ENCODE measurements at places on chromosomes 7 and 10.

DNA sequence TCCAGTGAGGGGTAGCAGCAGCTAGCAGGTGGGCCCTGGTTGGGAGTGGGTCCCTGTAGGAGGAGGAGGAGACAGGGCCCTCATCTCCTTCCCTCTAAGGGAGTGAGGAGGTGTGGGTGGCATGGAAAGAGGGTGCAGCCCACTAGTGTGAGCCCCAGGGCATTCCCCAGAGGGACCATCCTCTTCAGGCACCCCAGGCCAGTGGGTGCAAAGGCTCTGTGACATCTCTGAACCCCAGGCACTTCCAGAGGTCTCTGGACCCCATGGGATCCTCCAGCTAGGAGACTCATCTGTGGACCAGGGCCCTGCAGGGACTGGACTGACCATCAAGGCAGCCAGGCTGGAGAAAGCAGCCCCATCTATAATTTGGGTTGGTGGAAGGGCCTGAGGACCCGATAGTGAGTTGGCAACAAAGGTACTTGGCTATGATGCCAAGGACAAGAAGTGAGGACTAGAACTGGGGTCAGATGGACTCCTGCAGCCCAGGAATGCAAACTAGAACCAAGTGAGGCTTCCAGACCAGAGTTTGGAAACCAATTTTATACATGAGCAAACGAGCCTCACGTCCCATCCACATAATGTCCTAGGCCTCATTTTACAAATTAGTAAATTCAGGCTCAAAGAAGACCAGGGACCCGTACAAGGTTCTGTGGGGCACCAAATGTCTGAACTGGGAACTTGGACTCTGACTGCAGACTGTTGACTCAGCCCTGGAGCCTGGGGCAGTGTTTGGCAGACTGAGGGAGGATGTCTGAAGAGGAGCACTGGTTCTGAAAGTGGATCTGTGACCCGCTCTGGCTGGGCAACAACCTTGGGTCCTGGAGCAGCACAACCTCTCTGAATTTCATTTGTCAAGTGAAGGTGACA is 1.4 kb upstream of the VSTM4 start:
- no peak for DNase-seq

GRCh38 chr10:88417387-88418030 is 165.6 kb downstream of the RNLS start:
- peak; percentile 23 for DNase-seq

DNA sequence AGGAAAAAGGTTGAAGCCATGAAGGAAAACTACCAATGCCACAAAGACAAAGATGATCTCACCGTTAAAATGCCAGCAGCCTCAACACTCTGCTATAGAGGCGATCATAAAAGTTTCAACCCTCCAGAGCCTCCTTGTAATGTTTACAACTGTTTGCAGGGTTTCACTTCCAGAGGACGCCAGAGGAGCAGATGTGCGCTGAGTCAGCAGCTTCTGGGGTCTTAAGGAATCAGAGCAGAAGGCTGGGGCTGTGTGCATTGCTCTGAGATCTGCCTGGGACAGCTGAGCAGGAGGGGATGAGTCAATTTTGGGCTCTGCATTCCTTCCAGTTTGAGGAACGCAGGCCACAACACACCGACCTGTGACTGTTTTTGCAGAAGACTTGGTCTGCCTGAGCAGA is 98.3 kb downstream of the TMEM130 start:
- DNase-seq, result peak; percentile 25

- peak; percentile 69 for DNase-seq
Measured at GRCh38 chr10:52883996-52884871, 111.7 kb upstream of the MBL2 start.

GRCh38 chr10:51469686-51470085 is 229.7 kb downstream of the CSTF2T start:
- DNase-seq, result no peak

- DNase-seq, result no peak
Measured at GRCh38 chr10:129332476-129332875, 134.6 kb upstream of the MGMT start.

DNA sequence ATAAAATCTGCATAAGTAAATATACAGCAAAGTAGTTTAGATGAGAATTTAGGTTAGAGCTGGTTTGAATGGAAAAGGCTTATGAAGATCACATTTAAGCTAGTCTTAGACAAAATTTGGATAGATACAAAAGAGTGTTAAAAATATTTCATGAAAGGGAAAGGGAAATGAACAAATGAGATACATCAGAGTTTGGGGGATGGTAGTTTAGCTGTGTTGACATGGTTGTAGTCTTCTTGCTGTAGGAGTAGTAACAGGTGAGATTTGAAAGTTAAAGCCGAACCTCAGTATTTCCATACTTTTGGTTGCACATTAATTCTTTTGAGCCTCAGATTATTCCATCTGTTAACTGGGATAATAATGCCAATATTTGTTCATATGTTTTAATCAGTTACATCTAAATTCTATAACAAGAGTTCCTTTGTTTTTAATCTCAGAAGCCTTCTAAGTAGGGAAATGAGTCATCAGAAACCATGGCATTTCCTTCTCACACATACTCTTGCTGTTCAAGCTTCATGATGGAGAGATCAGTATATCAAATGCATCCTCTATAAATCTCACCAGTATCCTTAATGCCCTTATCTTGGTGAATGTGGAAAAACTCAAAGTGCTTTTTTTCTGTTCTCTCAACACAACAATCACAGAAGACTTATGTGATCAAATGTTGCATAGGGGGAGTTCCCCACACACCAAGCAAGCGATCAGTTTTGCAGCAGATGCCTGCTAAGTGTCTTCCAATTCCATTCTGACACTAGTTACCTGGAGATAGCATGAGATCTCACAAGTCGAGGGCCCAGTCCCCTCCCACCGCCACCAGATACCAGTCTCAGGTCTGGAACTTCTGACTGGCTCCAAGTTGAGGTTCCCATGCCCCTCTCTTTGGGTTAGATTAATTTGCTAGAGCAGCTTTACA is 84.7 kb downstream of the MAPK8 start:
- no peak for DNase-seq

DNA sequence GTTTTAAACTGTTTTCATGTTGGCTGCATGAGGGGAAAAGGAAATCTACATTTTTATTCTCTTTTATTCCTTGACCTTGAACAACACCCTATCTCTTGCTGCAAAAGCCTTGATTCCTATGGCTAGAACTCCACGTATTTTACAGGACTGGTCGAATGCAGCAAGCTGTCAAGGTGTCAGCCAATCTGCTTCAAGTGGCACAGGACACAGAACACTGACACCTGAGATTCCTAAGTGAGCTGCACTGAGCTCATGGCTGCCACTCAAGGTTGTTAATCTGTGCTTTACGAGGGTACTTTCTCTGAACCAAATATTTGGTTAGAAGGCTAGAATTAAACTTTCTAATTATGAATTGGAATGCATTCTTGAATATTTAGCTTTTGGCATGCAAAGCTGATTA is 349.7 kb upstream of the COBL start:
- no peak for DNase-seq

- DNase-seq, result no peak
Measured at GRCh38 chr10:132875435-132875834, 66.9 kb downstream of the CFAP46 start.

GRCh38 chr10:132418527-132419416 is 21.8 kb downstream of the PWWP2B start:
- DNase-seq, result no peak

DNA sequence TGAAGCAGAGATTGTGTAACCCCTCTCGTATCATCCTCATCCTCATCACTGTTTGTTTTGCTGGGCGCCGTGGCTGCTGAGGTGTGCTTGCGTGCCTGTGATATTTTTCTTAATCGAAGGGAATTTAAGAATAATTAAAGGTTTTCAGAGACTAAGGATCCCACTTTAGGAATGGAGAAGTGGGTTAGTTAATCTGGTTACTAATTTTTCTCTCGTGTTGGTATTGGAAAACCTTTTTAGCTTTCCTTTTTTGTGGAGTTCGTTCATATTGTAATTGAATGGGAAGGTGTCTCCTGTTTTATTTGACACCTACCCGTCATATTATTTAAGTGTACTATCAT is 1.3 kb downstream of the UBN2 start:
- DNase-seq, result no peak

GRCh38 chr10:93992400-93993030 is 1.2 kb upstream of the PLCE1 start:
- no peak for DNase-seq

DNA sequence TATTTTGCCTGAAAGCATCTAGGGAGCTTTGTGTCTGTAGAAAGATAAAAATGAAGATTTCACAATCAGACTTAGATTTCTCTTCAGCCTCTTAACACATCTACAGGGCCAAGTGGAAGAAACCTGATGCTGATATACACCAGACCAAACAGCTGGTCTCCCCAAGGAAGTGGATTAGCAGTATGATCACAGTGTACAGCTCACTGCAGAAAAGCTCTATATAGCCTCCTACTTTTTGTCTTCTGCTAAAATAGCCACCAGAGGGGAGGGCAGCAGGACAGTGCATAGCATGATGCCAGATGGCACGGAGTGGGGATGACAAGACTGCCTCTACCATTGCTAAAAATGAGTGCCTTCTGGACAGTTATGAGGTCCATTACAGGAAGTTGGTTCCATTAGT is 16.0 kb downstream of the FAM13C start:
- DNase-seq, result no peak

GRCh38 chr10:20158086-20158485 is 341.9 kb downstream of the PLXDC2 start:
- no peak for DNase-seq

- DNase-seq, result no peak
Measured at GRCh38 chr10:15367296-15368085, 3.6 kb downstream of the FAM171A1 start.

All from right renal pelvis (tissue), 4 donors.